GM19239 (cell line): ENCODE measurements at places on chromosomes 16 and 17.

GRCh38 chr16:31071861-31072260, 2.2 kb downstream of the ZNF668 start:
- no peak for DNase-seq

- DNase-seq = no peak
These were observed 12.9 kb upstream of the PRSS54 start for GRCh38 chr16:58307583-58308312.

DNA sequence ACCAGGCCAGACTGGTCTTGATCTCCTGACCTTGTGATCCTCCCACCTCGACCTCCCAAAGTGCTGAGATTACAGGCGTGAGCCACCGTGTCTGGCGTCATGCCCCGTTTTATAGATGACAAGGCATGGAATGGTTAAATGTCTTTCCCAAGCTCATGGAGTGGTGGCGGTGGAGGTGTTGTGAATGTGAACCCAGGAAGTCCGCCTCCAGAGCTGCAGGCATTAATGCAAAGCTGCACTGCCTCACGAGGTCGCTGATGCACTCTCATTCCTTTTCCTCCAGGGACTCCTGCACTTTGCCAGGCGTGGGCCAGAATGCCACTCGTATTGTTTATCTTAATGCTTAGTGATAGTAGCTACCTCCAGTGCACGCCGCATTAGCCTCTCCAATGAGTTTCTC, 149.6 kb downstream of the WWOX start:
- DNase-seq = no peak

- DNase-seq = peak; percentile 17
These were observed 418.3 kb upstream of the SALL1 start for GRCh38 chr16:51569203-51569931.

- DNase-seq = peak; percentile 80
These were observed 29.3 kb downstream of the TLE7 start for GRCh38 chr16:71412270-71413160.

DNA sequence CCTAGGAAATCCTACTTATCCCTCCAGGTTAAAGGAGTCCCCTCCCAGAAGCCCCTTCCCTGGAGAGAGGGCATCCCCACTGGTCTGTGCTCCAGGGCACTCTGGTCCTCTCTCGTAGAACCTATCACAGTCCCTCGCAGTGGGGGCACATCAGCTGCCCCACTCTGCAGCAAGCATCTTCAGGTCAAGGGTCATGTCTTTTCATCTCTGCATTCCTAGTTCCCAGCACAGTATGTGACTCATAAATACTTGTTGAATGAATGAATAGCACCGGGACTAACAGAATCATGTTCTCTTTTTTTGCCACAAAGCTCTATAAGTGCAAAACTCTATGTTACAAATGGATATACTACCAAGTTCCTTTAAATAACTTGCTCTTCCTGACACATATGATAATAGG, 36.0 kb downstream of the RNF157 start:
- DNase-seq = no peak

DNA sequence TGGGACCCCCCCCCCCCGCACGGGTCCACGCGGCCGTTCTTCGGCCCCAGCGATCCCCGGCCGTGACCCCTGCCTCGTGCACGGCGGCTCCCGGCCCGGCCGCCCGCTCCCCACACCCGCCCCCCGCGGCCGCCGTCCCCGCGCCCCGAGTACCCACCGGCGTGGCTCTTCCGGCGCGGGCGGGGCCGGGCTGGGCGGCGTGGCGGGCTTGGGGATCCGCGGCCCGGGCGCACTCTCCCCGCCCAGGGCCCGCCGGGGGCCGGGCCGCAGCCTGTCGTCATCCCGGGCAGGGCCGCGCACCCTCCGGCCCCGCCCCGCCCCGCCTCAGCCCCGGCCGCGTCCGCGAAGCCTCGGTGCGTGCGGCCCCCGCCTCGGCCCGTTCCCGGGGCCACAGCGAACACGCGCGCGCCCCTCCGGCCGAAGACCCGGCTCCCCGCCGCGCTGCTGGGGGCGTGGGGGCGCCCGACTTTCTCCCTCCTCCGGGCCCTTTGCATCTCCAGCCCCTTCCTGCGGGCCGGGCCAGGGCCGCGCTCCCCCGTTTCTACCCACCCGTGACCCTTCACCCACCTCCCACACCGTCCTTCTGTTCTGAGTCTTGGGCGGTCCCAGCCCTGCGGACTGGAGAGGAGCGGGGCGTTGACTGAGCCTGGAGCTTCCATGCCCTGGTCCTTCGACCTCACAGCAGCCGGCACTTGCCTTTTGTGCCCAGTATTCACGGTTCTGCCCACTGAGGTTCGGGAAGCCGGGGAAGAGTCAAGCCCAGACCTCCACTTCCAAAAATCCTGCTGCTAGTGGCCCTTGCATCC, 840 bp downstream of the MYO1C start:
- DNase-seq = peak; percentile 90

DNA sequence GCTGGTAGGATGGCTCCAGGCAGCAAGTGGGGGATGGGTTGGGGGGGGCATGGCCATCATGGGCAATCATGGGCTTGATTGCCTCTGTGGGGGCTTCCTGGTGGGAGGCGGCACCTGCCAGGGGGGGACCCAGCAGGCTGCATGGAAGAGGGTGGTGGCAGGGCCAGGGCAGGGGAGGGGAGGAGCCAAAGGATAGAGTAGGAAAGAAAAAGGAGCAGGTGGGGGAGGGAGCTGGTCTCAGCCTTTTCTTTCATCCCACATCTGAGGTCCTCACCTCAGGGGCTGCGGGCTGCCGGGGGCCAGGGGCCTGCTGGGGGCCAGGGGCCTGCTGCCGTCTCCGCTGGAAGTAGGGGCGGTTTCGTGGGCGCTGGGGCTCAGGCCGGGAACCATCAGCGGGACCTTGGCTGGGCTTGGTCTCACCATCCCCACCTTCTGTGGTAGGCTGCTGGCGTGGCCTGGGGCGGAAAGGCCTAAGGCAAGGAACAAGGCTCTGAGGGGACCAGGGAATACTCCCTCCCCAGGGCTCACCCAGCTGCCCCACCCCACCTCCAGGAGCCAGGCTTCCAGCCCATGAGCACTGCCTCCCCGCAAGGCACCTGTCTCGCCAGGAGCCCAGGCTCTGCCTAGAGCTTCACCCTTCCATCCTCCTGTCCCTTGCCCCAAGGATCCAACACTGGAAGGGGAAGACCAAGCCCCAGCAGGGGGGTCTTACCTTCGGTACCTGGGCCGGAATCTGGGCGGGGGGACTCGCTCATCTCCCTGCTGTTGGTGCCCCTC, 5.0 kb downstream of the YBX2 start:
- no peak for DNase-seq

- no peak for DNase-seq
These were observed 12.1 kb downstream of the HS3ST3A1 start for GRCh38 chr17:13589658-13590057.

- DNase-seq = no peak
These were observed 1780.1 kb downstream of the TP53TG3F start for GRCh38 chr16:35239561-35239960.
